Stimulated activated CD8-positive, alpha-beta memory T cell treated with anti-CD3 and anti-CD28 coated beads, Interleukin-15, amount 100 ng/mL, for 48 hours (primary cell): ENCODE measurements at places on chromosomes 4 and X.

GRCh38 chr4:66284991-66285451 lies 614.7 kb upstream of the EPHA5 start:
- no peak for DNase-seq

GRCh38 chr4:168558599-168558998 lies 61.7 kb downstream of the PALLD start:
- no peak for DNase-seq

DNA sequence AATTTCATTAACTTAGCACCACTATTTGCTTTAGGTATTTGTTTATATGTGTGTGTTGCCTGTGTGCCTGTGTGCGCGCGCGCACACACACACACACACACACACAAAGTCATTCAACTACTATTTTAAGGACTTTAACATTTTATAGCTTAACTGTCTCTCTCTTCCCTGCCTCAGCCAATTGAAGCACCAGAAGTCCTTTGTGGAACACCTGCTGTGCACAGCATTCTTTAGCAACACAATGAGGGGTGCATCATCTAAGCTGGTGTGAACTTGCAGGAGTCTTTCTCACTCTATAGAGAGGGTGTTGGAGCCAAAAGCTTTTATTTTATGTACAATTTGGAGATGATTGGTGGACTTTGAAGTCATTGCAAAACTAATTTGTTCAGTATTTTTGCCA lies 31.3 kb downstream of the SLIT2 start:
- no peak for DNase-seq

GRCh38 chr4:128220286-128221235 lies 67.1 kb downstream of the PGRMC2 start:
- DNase-seq, result no peak

- no peak for DNase-seq
These were observed 127.3 kb upstream of the CPEB2 start for GRCh38 chr4:14874990-14875389.

DNA sequence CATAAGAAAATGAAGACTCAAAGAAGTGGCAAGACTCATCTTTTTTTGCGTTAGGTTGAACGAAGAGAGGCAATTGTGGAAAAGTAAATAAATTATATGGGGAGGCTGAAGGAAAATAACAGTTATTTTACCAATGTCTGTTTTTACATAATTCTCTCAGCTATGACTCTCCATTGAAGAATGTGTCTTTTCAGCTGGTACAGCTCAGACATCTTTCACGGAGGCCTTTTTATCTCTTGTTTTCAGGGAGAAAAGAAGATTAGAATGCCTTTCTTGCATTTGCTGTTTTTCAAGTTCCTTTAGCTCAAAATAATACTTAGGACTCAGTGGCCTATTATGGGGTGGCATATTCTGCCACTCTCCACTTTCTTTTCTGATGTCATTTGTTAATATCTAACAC lies 153.0 kb downstream of the ADAM29 start:
- no peak for DNase-seq

- no peak for DNase-seq
These were observed 19.9 kb downstream of the ARHGEF38 start for GRCh38 chr4:105572296-105572695.

DNA sequence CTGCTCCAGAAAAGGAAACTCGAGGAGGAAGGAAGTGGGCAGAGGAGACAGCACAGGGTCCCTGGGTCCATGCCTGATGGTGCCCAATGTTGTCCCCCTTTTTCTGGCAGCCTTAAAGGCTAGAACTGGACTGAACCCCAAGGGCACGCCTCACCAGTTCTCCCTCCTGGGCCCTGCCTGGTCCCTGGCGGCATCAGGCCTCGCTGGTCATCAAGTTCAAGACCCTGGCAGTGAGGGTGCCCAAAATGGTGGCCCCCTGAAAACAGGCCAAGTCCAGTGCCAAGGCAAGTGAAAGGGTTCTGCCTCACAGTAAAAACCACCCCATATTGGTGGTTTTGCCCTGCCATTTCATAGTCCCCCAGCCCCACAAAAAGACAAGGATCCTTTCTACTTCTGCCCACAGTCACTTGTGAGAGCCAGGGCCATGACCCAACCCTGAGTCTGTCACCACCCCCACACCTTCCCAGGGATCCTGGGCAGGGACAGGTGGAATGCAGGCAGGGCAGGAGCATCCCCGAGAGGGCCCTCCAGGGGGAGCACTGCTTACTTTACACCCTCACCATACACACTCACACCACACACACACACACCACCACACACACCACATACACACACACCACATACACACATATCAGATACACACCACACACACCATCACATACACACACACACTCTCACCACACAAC lies 107.6 kb downstream of the DCTD start:
- no peak for DNase-seq

GRCh38 chrX:134645936-134646543 lies 12.2 kb downstream of the PLAC1 start:
- DNase-seq, result no peak

DNA sequence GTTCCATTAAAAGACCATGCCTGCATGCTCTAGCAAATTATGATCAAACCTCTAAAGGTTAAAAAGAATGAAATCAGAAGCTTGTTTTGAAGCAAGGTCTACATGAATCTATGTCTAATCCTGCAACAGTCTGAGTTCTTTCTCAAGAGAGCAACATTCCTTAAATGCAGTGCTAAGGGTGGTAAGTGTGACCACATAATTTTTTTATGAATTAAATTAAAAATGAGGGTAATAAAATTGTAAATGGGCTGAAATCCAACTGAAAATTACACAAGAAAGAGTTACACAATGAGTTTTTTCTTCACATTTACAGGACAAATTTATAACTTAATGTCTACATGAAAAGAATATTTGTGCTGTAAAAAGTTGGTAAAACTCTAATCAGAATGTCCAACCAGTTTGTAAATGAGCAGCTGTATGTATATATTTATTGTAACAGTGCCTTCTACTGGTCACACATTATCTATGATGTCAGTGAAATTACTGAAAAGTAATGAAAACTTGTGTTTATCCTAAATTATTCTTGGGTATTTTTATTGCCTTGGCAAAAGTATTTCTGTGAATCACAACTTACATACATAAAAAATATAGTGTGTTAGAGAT lies 336.3 kb upstream of the PITX2 start:
- no peak for DNase-seq

DNA sequence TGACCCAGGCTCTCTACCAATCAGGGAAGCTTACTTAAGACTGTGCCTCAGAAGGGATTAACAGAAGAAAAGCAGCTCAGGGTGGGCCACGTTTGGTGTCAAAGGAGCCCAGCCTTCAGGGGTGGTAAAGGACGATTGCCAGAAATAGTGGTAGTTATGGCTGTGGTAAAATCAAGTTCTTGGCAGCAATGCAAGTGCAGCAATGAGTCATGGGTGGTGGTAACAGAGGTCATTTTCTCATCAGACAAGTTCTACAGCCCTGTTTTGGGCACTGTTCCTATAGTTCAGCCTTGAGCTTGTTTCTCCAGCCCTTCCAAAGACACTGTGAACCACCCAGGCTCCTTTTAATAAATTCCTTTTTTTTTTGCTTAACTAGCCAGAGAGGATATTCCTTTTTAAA lies 120.3 kb downstream of the EFHC2 start:
- DNase-seq, result no peak

DNA sequence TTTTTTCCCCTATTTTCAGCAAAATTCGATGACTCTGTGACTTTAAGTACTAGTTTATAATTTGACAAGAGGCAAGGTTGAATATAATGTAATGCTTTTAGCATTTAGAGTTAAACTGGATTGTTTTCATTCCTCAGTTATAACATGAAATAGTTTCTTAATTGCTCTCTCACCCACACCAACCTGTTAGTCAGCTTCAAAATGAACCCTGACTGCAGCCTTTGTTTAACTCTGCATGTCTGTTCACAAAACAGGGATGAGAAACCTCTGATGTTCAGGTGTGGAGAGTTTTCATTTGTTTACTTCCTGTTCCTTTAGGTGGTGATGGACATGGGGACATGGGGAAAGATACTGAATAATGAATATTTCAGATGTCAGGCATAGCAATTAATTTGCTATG lies 49.9 kb upstream of the MND1 start:
- no peak for DNase-seq

- no peak for DNase-seq
These were observed 551.4 kb downstream of the IQCM start for GRCh38 chr4:149264093-149264733.

DNA sequence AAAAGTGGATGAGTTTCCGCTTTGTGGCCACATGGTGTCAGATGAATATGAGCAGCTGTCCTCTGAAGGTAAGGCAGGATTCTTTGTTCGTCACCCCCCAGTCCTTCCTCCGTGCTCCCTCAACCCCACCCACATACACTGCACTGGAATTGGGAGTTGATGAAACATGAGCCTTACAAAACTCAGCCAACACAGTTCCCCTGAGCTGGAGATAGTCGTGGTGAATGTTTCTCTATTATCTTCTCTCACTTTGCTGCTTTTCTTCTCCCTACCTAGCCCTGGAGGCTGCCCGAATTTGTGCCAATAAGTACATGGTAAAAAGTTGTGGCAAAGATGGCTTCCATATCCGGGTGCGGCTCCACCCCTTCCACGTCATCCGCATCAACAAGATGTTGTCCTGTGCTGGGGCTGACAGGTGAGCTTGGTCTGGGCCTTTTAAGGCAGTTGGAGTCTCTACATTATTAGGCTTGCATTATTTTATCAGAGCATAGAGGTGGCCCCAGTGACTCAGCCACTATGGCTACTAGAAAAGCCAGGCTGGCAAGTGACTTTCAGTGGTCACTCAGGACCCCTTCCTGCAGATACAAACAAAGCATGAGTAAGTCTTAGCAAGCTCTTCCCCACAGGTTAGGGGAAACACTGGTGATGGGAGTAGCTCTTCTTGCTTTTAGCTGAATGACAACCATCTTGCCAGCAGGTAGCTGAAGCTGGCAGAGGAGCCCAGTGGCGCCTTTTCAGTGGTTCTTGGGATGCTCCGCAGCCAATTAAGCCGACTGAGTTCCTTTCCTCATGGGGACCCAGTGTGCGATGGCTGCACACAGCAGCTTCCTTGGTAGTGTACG lies 1.6 kb downstream of the RPL10 start:
- no peak for DNase-seq

- no peak for DNase-seq
These were observed 28.3 kb downstream of the ZFYVE28 start for GRCh38 chr4:2390146-2390545.

- DNase-seq, result no peak
These were observed 102.8 kb upstream of the NOCT start for GRCh38 chr4:138912704-138913340.

GRCh38 chr4:42768125-42768748 lies 111.3 kb upstream of the ATP8A1 start:
- no peak for DNase-seq

DNA sequence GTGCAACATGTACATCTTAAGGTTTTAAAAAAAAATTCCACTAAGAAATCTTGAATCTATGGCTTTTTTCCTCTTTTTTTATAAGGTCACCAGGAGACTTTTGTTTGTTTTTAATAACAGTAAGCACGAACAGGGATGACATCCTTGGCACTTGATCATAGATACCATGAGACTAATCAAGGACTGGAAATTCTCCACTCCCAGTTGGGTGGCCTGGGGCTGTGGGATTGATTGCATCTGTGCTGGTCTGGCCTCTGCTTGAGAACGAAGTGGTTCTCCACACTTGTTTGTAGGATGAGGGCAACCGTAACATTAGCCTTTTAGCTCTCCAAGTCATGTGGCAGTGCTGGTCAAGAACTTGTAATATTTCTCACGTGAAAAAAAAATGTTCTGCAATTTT lies 35.4 kb downstream of the SNX25 start:
- no peak for DNase-seq

DNA sequence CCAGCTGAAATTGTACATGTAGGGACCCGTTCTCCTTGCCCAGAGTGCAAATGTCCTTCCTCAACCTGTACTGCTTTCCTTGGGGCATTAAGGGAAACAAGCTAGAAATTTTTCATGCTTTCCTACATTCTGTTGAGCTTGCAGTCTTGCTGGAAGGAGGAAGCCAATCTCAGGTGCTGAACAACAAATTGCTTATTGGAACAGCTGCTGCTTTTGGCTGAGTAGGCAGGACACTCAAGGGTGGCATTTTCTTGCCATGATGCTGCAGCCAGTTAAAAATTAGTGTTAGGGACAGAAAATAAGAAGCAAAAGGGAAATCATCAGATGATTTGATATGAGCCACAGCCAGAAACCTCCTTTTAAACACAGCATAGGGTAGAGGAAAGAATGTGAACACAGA lies 223.7 kb downstream of the QDPR start:
- no peak for DNase-seq

GRCh38 chr4:12791536-12791935 lies 692.6 kb downstream of the RAB28 start:
- DNase-seq, result no peak

DNA sequence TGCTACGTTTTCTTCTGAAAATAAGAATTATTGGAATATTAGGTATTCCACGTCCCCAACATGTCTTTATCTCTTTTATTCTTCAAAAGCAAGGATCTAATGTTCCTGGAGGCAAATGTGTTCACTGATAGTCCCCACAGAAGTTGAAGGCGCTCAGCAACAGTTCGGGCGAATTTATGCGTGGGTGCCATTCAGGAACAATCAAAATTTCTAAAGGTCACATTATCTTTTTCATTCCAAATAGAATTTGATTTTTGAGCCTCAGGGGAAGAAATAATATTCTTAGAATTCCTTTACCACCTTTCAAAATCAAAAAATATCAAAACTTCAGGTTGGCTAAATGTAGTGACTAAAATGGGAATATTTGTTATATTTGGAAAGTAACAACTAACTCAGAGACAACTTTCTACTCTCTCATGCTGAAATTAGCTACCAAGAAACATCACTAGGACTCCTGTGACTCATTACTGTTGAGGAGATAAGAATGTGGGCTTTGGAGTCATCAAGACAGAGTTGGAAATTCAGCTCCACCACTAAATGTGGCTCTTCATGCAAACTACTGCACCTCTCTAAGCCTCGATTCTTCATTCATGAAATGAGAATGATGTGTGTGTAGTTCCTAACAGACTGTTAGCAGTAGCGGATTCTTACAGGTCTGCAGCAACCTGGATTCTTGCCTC lies 72.3 kb upstream of the KIT start:
- DNase-seq, result no peak

DNA sequence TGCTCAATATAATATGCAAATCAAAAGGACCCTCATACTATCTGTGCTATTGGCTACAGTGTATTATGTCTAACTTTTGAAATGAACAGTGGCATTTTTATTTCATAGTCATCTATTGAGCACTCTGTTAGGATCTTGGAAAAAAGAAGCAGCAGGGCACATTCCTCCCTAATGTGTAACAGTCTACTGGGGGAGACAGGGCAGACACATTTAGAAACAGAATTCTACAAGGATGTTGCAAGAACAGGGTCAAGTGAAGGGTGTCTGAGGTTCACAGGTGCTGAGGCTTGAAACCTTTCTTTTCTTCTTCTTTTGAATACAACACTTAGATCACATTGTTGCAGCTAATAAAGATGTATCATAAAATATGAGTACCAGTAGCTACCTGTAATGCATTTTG lies 129.7 kb upstream of the SLC4A4 start:
- no peak for DNase-seq

DNA sequence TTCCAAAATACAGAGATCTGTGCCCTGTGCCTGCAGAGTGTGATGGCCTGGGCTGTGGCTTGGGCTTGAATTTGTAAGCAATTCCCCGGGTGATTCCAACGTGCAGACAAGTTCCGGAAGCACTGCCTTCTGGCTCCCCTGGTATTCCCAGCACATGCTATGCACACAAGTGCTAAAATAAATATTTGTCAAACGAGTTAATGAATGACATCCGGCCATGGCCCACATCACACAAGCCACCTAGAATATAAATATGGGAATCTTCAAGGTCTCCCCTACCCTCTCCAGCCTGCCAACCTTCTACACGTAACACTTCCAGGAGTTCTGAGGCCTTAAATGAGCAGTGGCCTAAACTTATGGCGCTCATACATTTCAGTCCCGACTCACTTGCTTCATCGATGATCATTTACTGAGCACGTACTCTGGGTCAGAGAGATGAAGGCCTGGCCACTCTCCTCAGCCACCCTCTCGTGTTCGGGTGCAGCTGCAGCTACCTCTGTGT lies 21.3 kb downstream of the DCTD start:
- DNase-seq, result no peak
